ENCODE measurements at places on chromosomes 16 and 17.

DNA sequence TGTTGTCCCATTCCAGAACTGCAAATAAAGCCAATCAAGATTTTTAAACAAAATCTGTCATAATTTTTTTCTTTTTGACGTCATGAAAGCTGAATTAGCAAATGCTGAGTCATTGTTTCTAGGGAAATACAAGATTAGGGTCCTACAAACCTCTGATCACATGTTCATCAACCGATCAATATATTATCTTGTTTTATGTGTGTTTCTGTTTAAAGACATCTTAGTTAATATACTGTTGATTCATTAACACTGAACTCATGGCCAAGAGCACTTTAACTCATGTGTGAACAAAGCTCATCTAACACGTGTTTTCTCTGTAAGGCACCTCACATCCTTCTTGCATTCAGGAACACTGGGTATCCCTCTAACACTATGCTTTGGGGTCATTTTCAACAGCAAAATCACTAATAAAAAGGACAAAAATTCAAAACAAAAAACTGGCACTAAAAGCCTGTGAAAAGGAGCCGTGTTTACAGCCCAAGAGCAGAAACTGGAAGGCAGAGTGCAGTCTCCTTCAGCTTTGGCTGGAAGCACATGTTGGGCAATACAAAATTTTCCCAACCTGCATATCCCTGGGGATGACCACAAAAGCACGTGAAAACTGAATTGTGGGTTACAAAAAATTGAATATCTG is 102.5 kb downstream of the PARN start:
- DNase-seq: no peak

- DNase-seq: no peak
These were observed 40.5 kb upstream of the CDRT4 start for GRCh38 chr17:15507896-15508295.

GRCh38 chr17:19387921-19388521 is 1.0 kb upstream of the MFAP4 start:
- DNase-seq: no peak

DNA sequence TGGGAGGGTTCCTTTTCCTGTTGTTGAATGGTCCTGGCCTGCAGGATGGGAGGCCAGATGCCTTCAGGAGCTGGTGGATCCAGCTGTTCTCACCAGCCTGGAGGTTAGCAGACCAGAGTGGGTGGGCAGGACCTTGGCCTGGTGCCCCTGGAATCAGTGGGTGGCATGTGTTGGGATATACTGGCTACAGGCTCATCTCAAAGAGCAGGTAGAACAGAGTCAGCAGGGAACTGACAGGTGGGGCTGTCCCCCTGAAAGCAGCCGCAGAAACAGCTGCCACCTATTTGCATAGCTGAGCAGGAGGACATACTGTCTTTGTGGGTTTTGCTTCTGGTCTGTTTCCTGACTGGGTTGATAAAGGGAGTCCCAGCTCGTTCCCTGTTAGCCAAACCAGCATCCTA is 144.1 kb downstream of the RAB11FIP4 start:
- DNase-seq: peak; percentile 49

GRCh38 chr17:2957631-2958286 is 105.6 kb downstream of the OR1D5 start:
- DNase-seq: no peak

DNA sequence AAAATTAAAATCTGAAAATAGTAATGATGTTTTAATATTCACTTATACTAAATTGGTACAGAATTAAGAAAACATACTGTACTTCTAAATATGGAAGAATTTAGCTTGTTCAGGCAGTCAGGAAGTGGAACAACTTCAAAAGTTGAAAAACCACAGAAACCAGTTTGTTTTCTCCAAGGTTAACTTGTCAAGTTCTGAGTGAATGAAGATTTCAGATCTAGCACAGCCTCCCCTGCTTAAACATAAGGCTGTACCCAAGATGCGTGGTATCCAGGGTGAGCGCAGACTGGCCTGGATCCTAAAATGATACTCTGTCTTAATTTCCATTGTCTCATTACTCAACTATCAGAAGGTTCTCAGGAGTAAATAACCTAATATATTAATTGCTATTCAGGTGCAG is 730.7 kb upstream of the KIF2B start:
- no peak for DNase-seq

DNA sequence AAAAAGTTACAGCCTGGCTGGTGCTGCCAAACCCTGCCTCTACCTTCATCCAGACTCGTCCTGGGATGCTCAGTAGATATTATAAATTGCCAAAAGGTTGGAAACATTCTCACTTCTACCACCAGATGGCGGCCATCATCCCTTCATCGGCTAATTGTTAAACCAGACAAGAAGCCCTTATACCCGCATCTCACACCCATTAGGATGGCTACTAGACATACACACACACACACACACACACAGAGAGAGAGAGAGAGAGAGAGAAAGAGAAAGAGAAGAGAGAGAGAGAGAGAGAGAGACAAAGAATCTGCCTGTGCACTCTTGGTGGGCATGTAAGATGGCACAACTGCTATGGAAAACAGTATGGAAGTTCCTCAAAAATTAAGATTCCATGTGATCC is 15.0 kb upstream of the SCIMP start:
- peak; percentile 67 for DNase-seq

- DNase-seq: no peak
These were observed 155.9 kb downstream of the C16orf78 start for GRCh38 chr16:49529411-49530045.

DNA sequence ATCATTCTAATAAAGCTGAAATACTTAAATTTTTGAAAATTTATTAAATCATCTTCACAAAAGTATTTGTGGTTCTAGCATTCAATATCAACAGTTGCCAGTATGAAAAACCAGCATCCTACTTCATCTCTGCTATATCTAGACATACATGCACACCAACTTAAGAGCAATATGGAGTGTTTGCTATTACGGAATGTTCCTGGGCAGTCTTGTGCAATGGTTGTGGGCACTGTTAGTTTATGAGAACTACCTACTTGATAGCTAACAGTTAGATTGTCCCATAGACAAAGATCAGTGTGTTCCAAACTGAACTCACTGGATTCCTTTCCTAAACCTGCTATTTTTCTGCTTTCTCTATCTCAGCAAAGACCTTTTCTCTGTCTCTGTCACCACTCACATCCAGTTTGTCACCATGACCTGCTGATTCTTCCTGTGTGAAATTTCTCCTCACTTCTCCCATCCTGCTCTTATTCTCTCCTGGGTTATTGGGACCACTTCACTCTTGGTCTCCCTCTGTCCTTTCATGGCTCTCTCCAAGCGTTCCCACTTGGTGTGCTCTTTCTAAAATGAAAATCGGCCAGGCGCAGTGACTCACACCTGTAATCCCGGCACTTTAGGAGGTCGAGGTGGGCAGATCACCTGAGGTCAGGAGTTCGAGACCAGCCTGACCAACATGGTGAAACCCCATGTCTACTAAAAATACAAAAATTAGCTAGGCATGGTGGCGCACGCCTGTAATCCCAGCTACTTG is 27.7 kb downstream of the CNTROB start:
- no peak for DNase-seq

GRCh38 chr16:9134739-9135138 is 43.3 kb downstream of the HAPSTR1 start:
- peak; percentile 76 for DNase-seq

- no peak for DNase-seq
These were observed 35.9 kb upstream of the NUDT7 start for GRCh38 chr16:77686385-77686784.

GRCh38 chr16:66299349-66299748 is 67.1 kb upstream of the CDH5 start:
- DNase-seq: no peak

- no peak for DNase-seq
These were observed 99.7 kb upstream of the METRNL start for GRCh38 chr17:82979718-82980117.

DNA sequence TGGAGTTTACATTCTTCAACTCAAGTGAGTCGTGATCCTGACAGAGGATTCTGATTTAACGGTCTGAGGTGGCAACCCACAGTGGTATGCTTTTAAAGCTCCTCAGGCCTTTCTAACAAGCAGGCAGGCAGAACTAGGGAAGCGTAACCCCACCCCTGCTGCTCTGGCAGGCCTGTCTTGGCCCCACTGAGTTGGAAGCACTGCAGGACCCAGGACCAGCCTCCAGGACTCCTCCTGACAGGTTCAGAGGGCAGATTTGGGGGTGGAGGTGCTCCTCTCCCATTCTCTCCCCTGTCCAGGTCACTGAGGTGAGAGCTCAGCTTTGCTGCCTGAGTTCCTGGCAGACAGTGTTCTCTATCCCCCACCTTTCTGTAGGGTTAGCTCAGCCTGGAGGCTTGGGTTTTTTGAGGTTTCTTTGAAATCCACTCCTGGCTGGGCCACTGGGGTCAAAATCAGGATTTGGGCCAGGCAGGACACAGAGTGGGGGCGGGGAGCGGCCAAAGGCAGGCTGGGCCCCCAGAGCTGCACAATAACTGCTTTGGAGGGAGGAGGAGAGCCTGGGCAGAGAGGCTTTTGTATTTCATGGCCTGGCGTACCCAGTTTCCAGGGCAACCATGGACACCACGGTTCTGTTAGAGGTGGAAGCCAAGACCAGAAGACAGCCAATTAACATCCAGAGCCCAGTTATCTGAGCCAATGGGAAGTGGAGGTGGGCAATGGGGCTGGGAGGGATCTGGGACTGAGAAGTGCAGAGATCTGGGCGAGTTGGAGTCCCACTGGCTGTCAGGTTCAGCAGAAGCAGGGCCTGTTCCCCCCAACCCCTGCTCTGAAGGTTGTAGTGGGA is 9.5 kb downstream of the MRPL27 start:
- no peak for DNase-seq

GRCh38 chr17:77899498-77899897 is 59.0 kb upstream of the TNRC6C start:
- DNase-seq: no peak

GRCh38 chr16:50235581-50235980 is 30.8 kb upstream of the ADCY7 start:
- DNase-seq: no peak

- DNase-seq: no peak
These were observed 84.6 kb downstream of the SPAG9 start for GRCh38 chr17:51036084-51036483.

DNA sequence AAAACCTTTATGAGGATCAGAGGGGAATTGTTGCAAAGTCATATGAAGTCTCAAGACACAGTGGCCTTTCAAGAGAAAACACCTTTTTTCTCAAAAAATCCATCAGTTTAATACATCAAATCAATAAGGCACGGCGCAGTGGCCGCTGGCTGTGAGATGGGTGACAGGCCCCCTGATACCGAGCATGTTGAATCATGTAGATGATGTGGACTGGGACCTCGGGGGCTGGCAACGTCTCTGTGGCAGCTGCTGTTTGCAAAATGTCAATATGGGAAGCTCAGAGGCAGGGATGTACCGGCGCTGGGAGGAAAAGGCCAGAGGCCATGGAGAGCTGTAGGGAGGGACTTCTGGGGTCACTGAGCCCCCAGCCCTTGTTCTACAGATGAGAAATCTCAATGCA is 169.1 kb downstream of the GSG1L start:
- no peak for DNase-seq

GRCh38 chr17:1918346-1919162 is 88.7 kb downstream of the RPA1 start:
- DNase-seq: no peak

- peak; percentile 28 for DNase-seq
These were observed 4.7 kb downstream of the SLC5A11 start for GRCh38 chr16:24850289-24850938.

- no peak for DNase-seq
These were observed 30.5 kb downstream of the TMEM11 start for GRCh38 chr17:21183468-21183867.

- DNase-seq: peak; percentile 71
These were observed at the start of gene ZNF48 for GRCh38 chr16:30395155-30395991. Gene ZNF48, plus strand, starts transcription at chr16:30395420. Its CDS starts 375 bp downstream, at chr16:30395795.

DNA sequence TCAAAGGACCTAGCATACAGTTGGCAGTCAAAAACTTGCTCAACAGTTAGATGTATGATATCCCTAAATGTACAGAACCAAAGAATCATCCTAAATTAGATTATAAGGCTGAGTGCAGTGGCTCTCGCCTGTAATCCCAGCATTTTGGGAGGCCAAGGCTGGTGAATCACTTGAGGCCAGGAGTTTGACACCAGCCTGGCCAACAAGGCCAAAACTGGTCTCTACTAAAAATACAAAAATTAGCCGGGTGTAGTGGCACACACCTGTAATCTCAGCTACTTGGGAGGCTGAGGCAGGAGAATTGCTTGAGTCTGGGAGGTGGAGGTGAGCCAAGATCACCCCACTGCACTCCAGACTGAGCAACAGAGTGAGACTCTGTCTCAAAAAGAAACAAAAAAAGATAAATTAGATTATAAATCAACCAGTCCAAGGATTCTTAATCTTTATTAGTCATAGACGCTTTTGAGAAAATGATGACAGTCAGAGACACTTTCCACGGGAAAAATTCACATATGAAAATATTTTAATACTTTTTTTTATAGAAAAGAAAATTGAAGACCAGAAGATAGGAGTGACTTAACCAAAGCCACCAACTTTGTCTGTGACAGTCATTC is 77.6 kb downstream of the MMD start:
- DNase-seq: no peak

DNA sequence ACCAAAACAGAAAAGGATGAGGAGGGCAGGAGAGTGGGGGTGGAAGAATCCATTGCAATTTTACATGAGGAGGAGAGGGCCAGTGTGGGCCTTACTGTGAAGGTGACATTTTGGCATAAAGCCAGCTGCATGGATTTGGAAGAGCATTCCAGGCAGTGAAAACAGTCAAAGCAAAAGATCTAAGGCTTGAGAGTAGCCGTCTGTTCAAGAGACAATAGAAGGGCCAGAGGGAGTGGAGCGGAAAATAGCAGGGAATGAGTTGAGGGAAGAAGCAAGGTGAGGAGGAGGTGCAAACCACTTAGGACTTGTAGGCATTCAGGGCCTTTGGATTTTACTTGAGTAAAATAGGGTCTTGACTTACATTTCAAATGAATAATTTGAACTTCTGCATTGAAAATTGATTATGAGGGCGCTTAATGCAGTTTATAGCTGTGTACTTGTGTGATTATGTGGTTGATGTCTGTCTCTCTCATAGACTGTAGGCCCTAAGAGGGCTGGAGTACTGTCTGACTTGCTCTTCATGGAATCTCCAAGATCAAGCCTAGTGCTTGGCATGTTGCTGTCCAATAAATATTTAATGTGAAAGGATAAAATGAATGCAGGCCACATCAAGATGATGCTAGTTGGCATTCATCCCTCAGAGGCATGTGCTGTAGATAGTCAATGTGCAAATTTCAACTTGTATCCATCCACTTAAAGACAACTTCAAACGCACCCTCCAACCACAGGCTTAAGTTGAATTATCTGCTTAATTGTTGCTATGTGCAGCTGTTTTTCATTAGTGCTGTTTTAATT is 772.1 kb upstream of the RBFOX1 start:
- DNase-seq: no peak

GRCh38 chr17:75693500-75694481 is 26.7 kb downstream of the SAP30BP start:
- DNase-seq: no peak

GRCh38 chr17:61878520-61878919 is 15.2 kb upstream of the BRIP1 start:
- no peak for DNase-seq

- DNase-seq: peak; percentile 64
These were observed 901 bp downstream of the CDYL2 start for GRCh38 chr16:80803339-80804055.
